ENCODE measurements at places on chromosomes 7 and 10.

DNA sequence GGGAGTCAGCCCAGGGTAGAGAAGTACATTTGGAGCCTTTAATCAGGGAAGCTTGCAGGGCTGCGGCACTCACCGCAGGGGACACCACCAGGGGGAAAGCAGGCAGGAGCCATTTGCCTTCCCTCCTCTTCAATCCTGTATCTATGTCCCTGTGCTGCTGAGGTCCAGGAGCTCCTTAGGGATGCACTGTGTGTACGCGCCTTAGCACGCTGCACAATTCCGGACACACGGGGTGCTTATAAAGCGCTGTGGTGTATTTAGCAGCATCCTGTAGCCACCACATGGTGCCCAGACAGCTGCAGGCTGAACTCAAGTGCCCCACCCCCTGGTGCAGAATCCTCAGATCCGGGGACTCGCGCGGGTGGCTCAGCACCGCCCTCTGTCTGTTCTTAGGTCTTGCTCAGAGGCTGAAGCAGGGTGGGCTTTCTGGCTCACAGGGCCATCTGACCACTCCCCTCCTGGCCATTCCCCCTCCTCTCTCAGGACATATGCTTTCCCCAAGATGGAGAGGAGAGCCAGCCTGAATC lies 421.4 kb downstream of the SDK1 start:
- DNase-seq, result no peak

GRCh38 chr10:73182568-73182967 lies 14.6 kb downstream of the FAM149B1 start:
- peak; percentile 31 for DNase-seq

DNA sequence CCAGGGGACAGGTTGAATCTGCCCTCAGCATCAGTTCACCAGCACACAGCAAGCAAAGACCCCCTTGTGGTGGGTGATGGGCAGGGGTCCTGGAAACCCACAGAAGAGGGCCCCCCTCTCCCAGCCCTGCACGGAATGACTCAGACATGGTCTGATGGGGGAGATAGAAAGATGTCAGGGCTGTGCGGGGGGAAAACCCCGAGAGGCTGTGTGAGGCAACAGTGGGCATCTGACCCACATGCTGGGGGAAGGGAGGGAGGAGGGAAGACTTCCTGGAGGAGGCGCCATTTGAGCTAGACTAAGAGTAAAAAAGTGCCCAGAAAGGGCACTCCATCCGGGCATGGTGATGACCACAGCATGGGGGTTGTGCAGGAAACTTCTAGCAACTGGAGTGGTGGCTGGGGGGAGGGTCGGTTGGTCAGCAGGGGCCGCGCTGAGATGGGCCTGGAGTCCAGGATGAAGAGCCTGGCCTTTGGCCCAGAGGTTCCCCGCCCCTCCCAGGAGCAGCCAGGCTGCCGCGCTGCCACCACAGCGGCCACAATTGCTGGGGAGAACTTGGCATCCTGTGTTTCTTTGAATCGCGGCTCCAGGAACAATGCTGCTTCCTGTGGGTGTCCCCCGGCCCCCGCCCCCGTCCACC lies 2.5 kb downstream of the LFNG start:
- DNase-seq, result no peak

DNA sequence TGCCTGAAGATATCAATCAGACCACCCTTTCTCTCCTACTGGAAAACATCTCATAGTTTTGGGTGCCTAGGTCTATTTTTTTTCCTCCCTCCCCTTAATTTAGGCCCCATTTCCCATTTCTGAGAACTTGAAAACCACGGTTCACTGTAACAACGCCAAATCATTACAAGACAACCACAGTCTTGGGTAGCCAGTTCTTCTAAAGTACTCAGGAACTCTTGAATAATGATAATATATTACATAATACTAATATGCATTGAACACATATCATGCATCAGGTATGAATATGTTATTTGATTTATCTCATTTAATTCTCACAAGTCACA lies 185.1 kb upstream of the ADO start:
- no peak for DNase-seq

DNA sequence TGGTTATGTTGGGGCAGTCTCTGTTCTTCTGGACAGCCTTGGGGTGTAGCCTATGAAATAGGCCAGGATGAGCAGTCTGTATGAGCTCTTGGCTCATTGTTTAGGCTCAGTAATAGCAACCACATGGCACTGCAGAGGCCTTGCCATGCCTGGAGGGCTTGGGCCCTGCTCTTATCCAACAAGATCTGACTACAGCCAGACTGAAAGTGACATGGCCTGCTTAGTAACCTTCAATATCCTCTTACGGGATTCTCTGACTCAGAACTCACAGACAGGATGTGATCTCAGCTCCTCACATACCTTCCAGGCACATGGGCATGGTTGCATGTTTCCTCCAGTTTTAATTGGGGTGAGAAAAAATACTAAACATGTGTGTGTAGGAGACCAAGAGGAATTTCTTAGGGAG lies 289.3 kb downstream of the PTEN start:
- DNase-seq, result peak; percentile 94

DNA sequence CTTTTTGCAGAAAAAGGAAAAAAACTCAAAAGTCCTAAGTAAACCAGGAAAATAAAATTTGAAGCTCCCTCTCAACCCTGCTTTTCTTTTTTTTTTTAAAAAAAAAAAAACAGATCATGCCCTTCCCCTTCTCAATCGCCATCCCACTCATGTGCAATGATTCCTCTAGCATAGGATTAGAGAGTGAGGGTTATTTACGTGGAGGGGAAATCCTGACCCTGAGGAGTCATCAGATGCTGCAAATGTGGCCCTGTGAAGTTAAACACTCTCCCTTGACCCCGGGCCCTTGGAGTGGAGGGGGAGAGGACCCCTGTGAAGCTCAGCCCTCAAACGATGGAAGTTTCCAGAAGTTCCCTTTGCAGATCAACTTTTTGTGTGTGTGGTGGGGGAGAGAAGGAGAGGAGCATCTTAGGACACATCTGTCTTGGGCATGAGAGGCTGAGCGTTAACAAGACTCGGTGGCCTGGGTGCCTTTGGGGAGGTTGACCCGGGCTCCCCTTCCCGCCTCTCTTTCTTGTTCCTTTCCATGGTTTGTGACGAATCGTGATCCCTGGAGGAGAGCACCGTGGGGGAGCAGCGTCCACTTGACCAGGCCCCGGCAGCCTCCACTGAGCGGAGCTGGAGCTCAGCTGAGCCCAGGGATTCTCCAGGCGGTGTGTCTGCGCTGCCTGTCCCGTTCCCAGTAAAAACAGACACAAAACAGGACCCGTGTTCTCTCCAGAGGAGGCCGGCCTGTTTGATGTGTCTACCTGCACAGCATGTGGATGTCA lies 1.5 kb upstream of the SHH start:
- DNase-seq, result no peak

DNA sequence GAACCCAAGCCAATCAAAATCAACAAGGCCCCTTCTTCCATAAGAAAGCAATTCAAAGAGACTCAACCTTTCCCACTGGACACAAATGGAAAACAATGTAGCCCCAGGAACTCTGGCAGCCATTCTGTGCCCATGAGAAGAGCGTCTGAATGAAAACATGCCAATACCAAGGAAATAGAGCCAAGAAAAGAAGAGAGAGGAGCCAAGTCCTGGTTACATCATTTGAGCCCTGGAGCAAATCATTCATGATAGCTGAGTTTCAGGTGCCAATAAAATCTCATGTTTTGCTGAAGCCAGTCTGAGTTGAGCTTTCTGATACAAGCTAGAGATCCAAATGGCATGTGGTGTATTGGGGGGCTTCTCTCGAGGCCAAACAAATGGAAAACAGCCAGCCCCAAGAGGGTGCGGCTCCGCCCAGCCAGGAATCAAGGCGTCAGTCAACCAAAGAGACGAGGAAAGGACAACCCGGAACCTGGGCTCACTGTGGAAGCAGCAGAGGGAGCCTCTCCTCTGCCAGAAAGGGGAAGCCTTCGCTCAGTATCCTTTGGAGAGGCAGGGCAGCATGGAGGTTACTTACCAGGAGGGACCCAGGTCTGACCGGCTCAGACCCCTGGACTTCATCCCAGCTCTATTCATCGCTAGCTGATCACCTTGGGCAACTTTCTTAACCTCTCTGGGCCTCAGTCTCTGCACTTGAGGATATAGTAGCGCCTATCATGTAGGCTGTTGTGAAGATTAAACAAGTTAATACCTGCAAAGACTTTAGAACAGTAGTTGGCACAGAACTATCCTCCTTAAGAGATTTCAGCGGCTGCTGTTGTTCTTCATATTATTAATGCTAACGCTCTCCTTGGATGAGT lies 61.8 kb downstream of the OAT start:
- DNase-seq, result no peak

GRCh38 chr7:26485367-26485934 lies 193.8 kb downstream of the SNX10 start:
- no peak for DNase-seq

- no peak for DNase-seq
Observed at GRCh38 chr7:20340839-20341238, 10.1 kb downstream of the ITGB8 start.

DNA sequence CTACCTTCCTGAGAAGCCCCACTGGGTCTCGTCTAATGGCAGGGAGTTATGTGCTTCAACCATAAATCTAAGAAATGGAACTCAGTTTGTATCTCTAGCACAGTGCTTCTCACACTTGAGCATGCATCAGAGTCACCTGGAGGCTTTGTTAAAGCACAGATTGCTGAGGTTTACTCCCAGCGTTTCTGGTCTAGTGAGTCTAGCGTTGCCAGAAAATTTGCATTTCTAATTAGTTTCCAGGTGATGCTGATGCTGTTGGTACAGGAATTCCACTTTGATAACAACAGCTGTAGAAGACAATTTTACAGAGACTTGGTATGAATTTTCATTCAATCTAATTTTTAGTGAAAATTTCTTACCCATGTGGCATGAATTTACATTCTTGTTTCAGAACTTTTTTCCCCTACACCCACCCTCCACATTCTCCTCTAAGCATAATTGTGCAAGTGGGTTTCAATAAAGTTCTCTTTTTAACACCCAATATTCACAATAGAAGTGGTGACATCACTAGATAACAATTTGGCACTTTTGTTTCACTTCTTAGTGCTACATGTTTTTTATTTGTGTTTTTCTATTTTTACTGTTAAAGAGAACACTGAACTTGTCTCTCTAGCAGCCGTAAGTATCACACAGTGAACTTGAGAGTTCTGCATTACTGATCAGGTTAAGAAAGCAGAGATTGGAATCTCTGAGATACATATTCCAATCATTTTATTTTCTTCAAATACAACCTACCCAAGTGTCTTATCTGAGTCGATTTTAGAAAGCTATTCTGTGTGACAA lies 48.4 kb upstream of the BET1 start:
- no peak for DNase-seq

DNA sequence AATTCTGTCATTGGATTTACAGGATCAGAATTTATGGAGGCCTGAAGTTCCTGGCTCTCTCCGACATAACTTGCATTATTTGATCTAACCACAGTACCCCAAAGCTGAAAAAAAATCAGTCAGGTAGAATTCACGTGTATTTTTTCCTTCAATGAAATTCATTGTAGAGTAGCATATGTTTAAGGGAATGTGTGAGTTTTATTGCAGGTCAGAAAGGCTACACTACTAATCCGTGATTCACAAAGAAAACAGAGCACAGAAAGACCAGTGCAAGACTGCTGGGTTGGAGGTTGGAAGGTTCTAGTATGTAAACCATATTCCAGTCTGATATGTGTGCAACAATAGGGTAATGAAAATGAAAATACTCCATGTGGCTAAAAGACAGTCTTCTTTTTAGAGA lies 247.0 kb upstream of the FERD3L start:
- DNase-seq, result peak; percentile 52

GRCh38 chr10:34319197-34319846 lies 495.8 kb downstream of the PARD3 start:
- DNase-seq, result peak; percentile 83

GRCh38 chr10:77219046-77219445 lies 418.6 kb downstream of the KCNMA1 start:
- no peak for DNase-seq

GRCh38 chr10:15060638-15061037 lies 16.9 kb downstream of the OLAH start:
- no peak for DNase-seq

DNA sequence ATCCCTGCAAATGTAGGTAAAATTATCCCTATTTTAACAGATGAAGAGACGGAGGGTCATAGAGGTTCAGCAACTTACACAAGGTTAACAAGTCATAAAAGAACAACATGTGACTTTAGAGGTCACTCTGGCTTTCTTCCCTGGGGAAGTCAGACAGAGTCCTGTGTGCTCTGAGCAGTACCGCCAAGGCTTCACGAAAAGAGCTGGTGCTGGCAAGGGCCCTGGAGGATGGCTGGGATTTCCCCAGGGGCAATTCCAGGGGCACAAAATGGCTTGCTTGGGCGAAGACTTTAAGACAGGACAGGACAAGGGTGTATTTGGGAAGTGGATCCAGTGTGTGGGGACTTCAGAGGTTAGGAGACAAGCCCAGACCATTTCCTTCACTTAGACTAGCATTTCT lies 144.1 kb downstream of the PIP4K2A start:
- no peak for DNase-seq

DNA sequence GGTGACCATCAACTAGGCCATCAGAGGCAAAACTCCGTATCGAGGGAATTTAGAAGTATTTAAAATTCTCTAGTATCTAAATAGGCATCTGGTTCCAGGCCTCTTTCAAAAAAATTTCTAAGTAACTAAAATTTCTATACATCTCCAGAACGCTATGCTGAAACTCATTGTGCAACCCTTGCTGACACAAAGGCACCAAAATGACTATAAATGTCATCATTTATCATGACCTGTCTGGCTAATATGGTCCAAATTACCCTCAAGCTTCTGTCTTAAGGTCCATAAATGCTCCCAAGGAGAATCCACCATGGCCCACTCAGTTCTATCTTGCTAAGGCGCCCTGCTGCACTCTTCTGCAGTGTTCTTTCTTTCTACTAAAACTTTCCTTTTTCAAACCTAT lies 16.2 kb downstream of the STEAP4 start:
- no peak for DNase-seq

DNA sequence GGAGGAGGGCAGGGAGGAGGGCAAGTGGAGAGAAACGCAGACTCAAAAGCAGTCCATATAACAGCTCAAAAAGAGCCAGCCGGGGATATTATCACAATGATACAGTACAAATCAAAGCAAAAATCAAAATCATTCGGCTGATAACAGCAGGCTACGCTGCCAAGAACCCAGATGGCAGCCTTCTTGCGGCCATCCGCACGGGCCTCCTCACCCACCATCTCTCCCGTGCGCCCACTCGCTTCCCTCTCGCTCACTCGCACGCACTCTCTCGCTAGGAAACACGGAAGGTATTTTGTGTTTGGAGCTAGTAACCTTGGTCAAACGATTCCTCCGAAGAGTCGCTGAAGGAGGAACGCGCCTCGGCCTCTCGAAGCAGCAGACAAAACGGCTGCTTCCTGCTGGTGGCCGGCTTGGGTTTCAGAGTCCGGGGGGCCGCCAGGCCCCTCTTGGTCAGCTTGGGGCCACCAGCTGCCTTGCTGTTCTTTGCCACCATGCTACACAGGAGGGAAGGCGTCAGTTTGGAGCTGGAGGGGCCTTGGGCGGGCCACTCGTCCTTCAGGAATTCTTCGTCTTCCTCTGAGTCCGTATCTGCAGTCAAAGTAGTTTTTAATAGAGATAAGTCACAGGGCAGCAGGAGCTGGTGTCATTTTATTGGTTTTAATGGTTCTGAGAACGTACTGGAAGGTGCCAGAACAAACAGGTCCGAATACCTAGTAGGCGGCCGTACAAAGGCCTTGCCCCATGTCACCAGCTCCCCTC lies 68.9 kb downstream of the SLC29A4 start:
- DNase-seq, result no peak

Data from AG04449 (cell line).